ENCODE measurements at places on chromosomes 2 and 18. TPM values are rescaled to one million over a fixed set of nuclear protein-coding genes. Genes with fewer than 3 reads are reported as not detected.

- H3K4me3 ChIP-seq, result no peak overlapping the region
- no peaks in the 10 kb centered on the region for H3K36me3 ChIP-seq
- H3K27me3 ChIP-seq, result no peaks in the 10 kb centered on the region
- no peaks in the 10 kb centered on the region for H3K4me1 ChIP-seq
These were observed 38.2 kb upstream of the PXDN start for GRCh38 chr2:1782514-1782913.

DNA sequence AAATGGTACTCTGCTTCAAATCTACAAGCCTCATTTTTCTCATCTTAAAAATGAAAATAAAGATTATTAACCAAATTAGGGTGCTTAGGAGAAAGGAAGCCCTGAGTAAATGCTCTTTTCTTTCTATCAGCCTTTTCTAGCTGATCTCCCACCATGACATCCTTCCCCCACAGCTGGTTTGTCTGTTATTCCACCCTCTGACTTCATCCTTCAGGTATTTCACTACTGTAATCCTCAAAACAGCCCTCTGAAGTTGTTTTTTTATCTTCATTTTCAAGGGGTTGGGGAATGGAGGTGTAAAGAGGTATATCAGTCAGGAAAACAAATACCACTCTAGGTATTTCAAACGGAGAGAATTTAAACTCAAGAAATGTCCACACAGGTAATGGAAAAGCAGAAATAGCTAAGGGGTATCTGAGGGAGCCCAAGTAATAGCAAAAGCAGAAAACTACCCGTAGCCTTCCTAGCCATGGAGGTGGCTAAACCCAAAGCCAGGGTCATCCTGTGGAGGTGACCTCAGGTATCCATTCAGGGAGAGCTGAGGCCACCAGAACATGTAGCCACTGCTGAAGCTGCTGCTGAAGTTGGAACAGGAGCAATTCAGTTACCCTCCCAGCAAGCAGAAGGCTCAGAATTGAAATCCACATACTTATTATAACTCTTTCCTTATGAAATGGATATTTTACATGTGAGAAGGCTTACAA lies 990.9 kb upstream of the ACVR2A start:
- H3K4me1 ChIP-seq, result no peaks in the 10 kb centered on the region
- H3K4me3 ChIP-seq, result no peak overlapping the region
- H3K27me3 ChIP-seq, result no peaks in the 10 kb centered on the region
- H3K27ac ChIP-seq, result no peak overlapping the region
- no peak for DNase-seq
- H3K36me3 ChIP-seq, result no peaks in the 10 kb centered on the region

DNA sequence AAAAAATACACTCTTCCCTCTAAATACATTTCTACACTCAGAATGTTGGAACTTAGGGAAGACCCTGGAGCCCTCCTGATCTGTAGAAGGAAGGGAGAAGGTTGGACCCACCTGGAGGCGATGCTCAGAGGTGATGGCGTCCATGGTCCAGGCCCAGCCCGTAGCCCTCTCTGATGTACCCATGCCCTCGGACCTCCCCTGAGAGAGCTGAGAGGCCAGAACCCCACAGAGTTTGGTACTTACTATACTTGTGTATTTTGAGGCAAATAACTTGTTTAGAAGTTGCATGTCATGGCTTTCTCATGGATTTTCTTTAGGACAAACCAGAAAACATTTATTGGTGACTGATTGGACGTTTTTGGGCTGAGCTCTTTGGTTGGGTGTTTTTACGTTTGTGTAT lies 10.5 kb downstream of the CTDP1 start:
- DNase-seq, result no peak
- H3K27me3 ChIP-seq, result no peaks in the 10 kb centered on the region
- peaks cover 12% of the 10 kb centered on the region for H3K4me1 ChIP-seq
- no peak overlapping the region for H3K27ac ChIP-seq

- no peak overlapping the region for H3K27ac ChIP-seq
- H3K4me3 ChIP-seq, result no peak overlapping the region
- H3K36me3 ChIP-seq, result no peaks in the 10 kb centered on the region
- H3K4me1 ChIP-seq, result no peaks in the 10 kb centered on the region
- DNase-seq, result no peak
These were observed 155.5 kb upstream of the ACVR2A start for GRCh38 chr2:147689220-147689909.

GRCh38 chr2:1664076-1664605 lies 80.2 kb downstream of the PXDN start:
- H3K4me1 ChIP-seq, result peaks cover 9% of the 10 kb centered on the region
- DNase-seq, result peak; percentile 7
- H3K27ac ChIP-seq, result no peak overlapping the region
- no peak overlapping the region for H3K4me3 ChIP-seq

DNA sequence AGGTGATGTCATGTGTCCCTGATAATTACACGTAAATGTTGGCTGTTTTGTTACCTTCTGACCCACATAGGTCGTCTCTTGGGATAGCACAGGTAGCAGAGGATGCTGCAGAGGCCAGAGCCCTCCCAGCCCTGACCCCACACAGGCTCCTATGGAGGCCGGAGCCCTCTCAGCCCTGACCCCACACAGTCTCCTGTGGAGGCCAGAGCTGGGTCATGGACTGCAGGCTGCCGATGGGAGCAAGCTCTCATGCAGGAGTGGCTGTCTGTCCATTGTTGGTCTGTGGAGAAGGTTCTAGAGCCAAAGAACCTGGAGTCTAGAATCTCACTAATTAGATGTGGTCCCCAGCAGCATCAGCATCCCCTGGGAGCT lies 155.5 kb downstream of the LDLRAD4 start:
- no peaks in the 10 kb centered on the region for H3K27me3 ChIP-seq
- no peak overlapping the region for H3K4me3 ChIP-seq
- DNase-seq, result no peak
- H3K36me3 ChIP-seq, result no peaks in the 10 kb centered on the region

- no peak overlapping the region for H3K27ac ChIP-seq
- H3K27me3 ChIP-seq, result no peaks in the 10 kb centered on the region
- H3K4me3 ChIP-seq, result no peak overlapping the region
These were observed 47.5 kb downstream of the PTGR3 start for GRCh38 chr18:75161256-75162028.

GRCh38 chr2:240567872-240568677 lies at the start of gene RNPEPL1:
RNPEPL1 (plus strand) TSS chr2:240568484; CDS start chr2:240568587, 103 bp downstream.
- H3K27me3 ChIP-seq, result no peaks in the 10 kb centered on the region
- peak within 1 kb of the TSS; percentile 94 for H3K27ac ChIP-seq

DNA sequence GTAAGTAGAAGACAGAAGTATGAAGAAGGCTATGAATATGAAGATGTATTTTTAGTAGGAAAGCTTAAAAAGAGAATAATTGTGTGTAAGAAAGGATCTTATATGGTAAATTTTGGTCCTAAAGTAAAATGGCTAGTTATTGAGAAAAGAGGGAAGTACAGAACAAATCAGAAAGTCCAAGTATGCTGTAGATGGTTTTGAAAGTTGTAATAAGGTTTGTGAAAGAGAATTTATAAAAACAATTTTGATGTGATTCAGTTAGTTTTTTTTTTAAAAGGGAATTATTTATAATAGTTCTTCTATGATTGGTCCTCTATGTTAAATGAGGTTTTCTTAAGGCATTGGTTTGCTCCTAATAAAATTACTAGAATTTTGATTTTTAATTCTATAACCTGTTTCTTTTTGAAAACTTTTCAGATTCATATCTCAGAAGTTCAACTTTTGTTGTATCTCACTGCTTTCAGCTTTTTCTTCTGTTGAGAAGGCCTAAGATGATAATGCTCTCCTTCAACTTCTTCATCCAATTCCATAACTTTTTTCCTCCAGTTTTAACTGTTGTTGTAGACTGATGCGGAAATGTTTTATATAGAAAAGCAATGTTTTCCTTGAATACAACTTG lies 322.7 kb downstream of the NOL4 start:
- no peak overlapping the region for H3K27ac ChIP-seq
- H3K36me3 ChIP-seq, result no peaks in the 10 kb centered on the region
- no peak for DNase-seq
- H3K4me1 ChIP-seq, result no peaks in the 10 kb centered on the region

- no peaks in the 10 kb centered on the region for H3K36me3 ChIP-seq
- no peaks in the 10 kb centered on the region for H3K27me3 ChIP-seq
- H3K4me3 ChIP-seq, result no peak overlapping the region
- no peaks in the 10 kb centered on the region for H3K4me1 ChIP-seq
- H3K27ac ChIP-seq, result no peak overlapping the region
These were observed 78.8 kb upstream of the ATP8B1 start for GRCh38 chr18:57881818-57882413.

DNA sequence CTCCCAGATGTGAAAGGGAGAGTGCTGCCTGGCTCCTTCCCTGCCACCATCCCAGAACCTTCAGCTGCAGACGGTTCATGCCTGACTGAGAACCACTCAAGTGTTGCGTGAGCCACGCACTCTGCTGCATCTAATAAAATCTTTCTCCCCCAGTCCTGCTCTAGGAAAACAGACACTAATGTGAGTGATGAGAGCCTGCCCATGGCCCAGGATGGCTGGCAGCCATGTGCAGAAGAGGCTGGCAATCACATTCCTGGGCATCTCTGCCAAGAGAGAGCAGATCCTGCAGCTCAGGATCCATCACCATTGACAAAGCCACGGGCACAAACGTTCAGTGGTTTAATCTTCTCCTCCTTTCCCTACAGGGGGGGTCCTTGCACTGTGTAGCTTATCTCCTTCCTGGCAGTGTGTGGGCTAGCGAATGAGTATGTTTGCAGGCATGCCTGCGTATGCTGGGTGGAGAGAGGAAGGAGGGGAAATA lies 477.5 kb downstream of the SLC4A3 start:
- no peak overlapping the region for H3K27ac ChIP-seq
- no peak for DNase-seq
- H3K36me3 ChIP-seq, result no peaks in the 10 kb centered on the region

GRCh38 chr2:9153643-9153980 lies 53.0 kb upstream of the ASAP2 start:
- no peaks in the 10 kb centered on the region for H3K27me3 ChIP-seq
- no peak overlapping the region for H3K4me3 ChIP-seq
- no peaks in the 10 kb centered on the region for H3K36me3 ChIP-seq
- no peak for DNase-seq
- H3K27ac ChIP-seq, result peak overlapping the region; percentile 16
- peaks cover 7% of the 10 kb centered on the region for H3K4me1 ChIP-seq

DNA sequence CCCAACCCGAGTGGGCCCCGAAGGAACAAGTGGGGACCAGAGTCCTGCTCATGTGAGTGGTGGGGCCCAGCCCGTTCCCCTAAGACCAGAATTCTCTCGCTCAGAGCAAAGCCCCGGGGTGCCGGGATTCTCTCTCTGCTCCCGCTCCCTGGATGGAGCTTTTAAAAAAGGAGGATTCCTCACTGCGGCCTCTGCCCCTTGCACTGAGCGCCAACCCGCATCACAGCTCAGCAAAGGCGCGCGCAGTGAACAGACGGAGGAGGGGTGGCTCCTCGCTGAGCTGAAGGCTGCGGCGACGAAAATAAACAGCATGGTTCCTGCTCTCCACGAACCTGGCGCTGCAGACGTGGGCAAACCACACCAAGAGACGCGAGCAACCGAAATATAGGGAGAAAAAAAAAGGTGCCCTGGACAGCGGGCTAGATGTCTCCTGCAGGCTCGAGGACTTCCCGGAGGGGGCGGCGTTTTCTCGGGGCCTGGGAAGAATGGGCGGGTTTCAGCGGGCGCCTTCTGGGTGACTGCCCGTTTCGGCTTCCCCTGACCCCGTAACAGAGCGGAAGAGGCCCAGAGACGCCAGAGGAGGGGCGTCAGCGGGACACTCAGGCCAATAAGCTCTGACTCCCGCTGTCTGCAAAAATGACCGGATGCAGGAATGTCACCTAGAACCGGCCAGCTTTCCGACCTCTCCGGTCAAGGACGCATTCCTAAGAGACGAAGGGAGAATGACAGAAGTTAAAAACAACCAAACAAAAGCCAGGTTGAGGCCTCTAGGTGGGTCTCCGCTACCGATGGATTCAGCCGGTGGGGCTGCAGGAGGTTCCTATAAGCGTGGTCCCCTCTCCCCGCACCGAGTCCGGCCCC lies 819 bp upstream of the KLF11 start:
- peaks cover 69% of the 10 kb centered on the region for H3K4me1 ChIP-seq
- H3K27me3 ChIP-seq, result no peaks in the 10 kb centered on the region
- H3K36me3 ChIP-seq, result no peaks in the 10 kb centered on the region
- H3K4me3 ChIP-seq, result no peak overlapping the region
- DNase-seq, result peak; percentile 87
- peak overlapping the region; percentile 96 for H3K27ac ChIP-seq

- no peaks in the 10 kb centered on the region for H3K27me3 ChIP-seq
- H3K4me3 ChIP-seq, result no peak overlapping the region
- H3K27ac ChIP-seq, result no peak overlapping the region
- H3K36me3 ChIP-seq, result no peaks in the 10 kb centered on the region
- no peak for DNase-seq
- H3K4me1 ChIP-seq, result no peaks in the 10 kb centered on the region
These were observed 36.9 kb upstream of the SLC14A1 start for GRCh38 chr18:45686891-45687611.

- no peaks in the 10 kb centered on the region for H3K36me3 ChIP-seq
- no peak overlapping the region for H3K4me3 ChIP-seq
- H3K27ac ChIP-seq, result no peak overlapping the region
- H3K27me3 ChIP-seq, result no peaks in the 10 kb centered on the region
- no peaks in the 10 kb centered on the region for H3K4me1 ChIP-seq
- DNase-seq, result no peak
These were observed 8.6 kb upstream of the TMEM214 start for GRCh38 chr2:27024188-27024587.

DNA sequence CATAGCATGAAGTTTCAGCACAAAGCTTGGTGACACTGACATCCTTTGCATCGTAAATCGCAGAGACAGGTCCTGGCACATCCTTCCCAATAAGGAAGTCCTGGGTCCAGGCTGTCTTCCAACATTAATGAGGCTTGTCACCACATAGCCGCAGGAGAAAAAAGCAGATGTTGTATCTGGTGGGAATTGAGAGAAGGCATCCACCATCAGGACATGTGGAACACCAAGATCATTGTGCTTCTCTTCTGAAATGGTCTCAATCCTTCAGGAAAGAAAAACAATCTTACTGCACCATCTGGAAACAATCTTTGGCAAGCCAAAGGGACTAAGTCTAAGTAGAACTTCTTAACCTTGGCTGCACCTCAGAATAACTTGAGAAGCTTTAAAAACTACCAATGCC lies 119.0 kb upstream of the ARHGAP28 start:
- H3K36me3 ChIP-seq, result no peaks in the 10 kb centered on the region
- H3K4me1 ChIP-seq, result peaks cover 6% of the 10 kb centered on the region
- H3K27ac ChIP-seq, result no peak overlapping the region
- H3K4me3 ChIP-seq, result no peak overlapping the region
- DNase-seq, result no peak

DNA sequence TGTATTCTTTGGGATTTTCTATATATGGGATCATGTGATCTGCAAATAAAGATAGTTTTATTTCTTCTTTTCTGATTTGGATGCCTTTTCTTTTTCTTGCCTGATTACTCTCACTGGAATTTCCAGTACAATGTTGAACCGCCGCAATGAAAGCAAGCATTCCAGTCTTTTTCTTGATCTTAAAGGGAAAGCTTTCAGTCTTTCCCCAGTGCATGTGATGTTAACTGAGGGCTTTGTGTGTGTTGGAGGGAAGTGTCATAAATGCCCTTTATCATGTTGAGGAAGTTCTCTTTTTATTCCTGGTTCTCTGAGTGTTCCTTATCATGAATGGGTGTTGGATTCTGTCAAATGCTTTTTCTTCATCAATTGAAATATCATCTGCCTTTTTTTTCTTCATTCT lies 16.9 kb upstream of the CYBRD1 start:
- no peak overlapping the region for H3K4me3 ChIP-seq
- no peaks in the 10 kb centered on the region for H3K4me1 ChIP-seq
- H3K27me3 ChIP-seq, result no peaks in the 10 kb centered on the region
- no peaks in the 10 kb centered on the region for H3K36me3 ChIP-seq
- H3K27ac ChIP-seq, result no peak overlapping the region

The CNOT9 gene
- 17.6 TPM for total RNA-seq

The CABLES1 gene
- 11.9 TPM for total RNA-seq

The GBX2 gene
- total RNA-seq, result not detected

The C2orf78 gene
- not detected for total RNA-seq

The GPR55 gene
- not detected for total RNA-seq

The GKN1 gene
- total RNA-seq, result not detected
